ENCODE measurements at places on chromosomes 2 and 18. TPM values are rescaled to one million over a fixed set of nuclear protein-coding genes. Genes with fewer than 3 reads are reported as not detected.

DNA sequence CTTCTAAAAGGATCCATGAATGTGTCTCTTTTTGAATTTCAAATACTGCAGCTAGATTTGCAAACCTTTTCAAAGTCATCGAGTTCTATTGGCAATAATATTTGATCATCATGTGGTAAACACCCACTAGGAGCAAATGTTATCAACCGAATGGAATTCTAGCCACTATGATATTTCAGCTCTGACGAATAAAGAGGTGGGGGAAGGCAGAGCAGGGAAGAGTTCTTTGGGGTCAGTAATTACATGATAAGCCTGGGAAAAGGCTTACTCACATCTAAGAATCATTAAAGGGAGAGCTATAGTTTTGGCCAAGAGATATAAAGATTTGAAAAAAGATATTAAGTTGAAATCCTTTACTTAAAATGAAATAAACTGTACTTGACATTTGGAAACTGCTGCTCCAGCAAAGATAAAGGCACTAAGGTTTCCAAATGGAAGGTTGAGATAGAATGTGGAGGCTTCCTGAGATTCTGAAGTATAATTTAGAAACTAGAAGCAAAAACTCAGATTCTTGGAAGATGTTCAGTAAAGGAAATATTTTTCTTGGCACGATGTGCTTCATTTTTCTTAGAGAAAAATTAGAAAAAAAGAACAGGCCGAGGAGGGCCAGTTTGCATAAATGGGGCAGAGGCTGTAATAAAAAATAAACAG, 104.7 kb upstream of the ARHGAP28 start:
- no peak for DNase-seq

- DNase-seq: no peak
Observed at GRCh38 chr2:219433666-219434467, 776 bp upstream of the SPEG start.

DNA sequence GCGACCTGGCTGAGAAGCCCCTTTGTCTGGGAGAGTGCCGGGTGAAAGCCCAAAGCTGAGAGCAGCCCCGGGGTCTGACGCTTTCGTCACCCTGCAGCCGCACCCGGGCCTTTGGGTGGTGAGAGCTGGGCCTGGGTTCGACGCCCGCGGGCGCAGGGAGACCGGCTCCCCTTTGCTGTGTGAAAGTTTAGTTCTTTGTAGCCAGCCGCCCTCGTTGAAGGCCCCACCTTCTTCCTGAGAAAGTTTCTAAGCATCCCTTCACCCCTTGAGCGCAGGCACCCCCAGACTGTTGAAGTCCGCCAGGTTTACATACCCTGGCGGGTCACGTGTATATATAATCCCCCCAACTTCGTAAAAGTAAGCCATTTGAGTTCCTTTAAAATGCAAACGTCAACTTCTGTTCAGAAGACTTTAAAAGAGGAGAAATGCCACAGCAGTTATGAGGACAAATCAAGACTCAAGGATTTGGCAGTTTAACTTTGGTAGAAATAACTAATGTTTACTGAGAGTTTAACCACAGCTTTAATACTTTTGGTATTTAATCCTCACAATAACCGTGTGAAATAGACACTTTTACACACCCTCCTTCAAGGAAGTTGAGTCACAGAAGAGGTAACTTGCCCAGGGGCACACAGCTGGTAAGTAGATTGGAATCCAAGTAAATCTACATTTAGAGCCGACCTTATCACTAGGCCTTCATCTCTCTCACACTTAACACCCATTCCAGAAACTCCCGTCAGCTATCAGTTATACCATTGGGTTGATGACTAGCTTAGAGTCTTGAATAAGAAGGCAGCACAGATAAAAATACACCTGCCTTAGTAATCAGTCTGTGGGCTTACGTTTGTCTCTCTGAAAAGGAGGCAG, 1.1 kb upstream of the MBOAT2 start:
- DNase-seq: no peak

Gene RFX8
- 0.36 TPM for total RNA-seq

Gene ZNF407
- 32.0 TPM for total RNA-seq

Gene SRD5A2
- total RNA-seq: 0.18 TPM

DNA sequence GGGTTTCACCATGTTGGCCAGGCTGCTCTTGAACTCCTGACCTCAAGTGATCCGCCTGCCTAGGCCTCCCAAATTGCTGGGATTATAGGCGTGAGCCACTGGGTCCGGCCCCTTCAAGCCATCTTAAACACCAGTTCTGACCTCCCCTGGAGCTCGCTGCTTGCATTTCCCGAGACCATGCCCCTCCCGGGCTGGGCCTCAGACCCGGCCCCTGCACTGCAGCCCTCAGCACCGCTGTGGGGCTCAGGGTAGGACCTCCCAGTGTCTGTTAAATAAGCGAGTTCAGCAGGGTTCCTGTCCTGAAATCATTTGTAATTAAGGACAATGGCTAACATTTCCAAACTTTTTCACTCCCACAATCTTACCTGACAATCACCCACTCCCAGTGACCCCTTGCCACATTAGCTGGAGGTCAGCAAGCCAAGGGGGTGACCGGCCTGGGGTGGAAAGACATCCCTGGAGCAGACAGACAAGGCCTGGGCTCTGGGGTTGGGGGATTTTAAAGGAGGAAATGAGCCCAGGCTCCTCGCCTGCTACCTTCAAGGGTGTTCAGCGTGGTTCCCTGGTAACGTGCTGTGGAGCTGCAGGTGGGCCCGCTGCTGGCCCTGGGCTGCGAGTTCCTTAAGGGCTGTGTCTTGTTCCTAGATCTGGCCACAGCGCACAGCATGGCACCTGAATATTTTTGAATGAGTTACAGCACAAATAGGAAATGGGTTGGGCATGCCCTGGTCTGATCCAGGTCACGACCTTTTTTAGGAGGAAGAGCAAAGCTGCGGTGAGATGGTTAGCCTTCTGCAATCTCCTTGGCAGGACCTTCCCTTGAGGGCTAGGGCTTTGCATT, 15.1 kb downstream of the CYS1 start:
- DNase-seq: no peak

DNA sequence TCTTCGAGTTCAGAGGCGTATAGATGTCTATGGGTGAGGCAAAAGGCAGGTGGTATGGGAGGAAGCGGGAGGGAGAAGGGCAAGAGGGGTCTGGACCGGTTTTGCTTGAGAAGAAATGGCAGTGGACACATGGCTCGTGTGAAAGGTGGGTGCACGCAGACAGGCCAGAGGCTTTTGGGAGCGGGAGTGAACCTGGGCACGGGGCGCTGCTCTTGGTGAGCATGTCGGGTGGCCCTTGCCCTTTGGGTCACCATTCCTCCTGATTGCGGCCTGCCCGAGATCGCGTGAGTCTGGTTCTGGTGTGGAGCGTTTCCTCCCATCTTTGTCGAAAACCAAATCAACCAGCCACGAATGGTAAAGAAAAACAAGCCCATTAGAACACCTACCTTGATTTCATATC, 12.6 kb downstream of the LDLRAD4 start:
- DNase-seq: no peak

Gene GAD1
- 154 TPM for total RNA-seq

Gene ELAC1
- 7.8 TPM for total RNA-seq

DNA sequence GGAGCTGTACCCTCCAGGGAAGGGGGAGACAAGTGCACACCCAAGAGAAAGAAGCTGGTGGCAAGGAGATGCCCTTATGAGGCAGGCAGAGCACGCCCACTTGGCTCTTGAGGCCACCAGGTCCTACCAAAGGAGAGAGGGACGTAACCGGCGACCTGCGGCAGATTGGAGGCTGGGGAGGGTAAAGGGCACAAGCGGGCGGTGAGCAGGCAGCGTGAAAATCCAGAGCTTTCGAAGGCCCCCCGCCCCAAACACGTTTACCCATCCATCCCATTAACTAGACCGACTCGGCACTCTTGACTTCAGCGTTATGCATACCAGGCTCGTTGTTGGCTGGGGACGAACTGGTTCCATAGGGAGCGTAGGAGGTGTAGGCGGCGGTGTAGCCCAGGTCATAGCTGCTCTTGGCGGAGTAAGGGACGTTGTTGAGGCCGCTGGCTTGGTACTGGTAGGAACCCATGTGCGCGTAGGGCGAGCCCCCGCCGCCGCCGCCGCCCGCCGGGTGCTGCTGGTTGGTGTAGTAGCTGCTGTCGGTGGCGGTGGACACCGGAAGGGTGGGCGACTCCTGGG, 794 bp downstream of the DLX2 start:
- no peak for DNase-seq

DNA sequence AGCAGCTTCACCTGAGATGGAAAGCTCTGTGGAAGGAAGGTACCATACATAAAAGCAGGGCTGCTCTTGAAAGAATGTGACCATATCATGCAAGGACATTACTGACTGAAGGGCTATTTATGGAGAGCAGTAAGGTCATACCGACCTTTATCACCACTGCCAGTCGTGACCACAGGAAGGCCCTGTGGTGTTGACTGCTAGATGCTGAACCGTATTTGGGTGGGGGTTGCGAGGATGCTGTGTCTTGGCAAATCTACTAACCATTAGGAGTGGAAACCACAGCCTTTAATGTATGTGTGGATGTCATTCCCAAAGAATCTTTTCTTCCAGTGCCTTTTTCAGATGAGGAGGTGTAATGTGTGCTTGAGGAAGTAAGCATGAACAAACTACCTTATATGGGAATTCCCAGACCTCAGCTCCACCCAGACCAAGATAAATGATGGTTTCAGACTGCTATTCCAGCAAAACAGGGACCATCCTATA, 60.8 kb downstream of the LIMS1 start:
- no peak for DNase-seq

Gene POTEC
- 0.09 TPM for total RNA-seq

GRCh38 chr18:77133051-77133834, 660 bp upstream of the MBP start:
- no peak for DNase-seq

DNA sequence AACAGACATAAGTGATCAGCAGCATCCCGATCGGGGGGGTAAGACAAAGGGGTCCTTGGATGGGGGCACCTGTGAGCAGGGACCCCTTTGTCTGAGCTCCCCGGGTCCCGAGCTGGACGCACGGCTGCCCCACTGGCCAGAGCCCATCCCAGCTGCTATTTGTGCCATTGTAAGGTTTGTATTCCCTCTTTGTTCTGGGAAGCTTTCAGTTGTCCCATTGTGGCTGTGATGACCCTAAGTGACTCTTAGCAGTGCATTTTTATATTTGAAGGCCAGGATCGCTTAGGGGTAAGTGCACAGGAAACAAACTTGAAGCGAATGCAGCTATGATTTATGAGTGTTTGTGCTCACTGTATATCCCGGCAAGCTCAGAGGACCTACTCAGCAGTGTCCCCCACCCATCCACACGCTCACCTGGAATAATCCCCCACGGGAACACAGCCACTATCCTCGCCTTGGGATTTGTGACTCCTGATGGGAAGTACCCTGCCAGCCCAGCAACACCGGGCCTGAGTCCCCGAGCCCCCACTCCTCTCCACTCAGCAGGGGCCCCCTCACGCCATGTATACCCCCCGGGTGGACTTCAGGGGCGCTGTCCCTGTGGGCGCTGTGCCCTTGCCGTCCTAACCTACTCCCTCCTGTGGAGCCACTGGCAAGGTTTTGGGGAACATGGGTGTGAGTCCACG, 80.1 kb downstream of the MBP start:
- DNase-seq: no peak

DNA sequence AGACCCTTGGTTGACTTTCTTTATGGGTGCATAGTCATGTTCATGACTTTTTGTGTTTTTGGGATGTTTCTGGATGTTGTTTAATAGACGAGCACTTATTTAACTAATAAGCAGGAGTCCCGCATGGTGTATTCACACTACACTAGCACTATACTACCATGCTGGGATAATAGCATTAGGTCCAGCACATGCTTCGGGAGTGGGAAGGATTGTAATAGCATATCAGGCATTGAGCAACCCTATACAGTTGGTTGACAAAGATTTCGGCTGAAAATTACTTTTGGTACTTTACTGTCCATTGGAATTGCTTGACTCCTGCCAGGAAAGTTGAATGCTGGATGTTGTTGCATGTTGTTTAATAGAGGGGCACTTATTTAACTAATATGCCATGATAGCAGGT, 2.8 kb downstream of the SH3RF3 start:
- no peak for DNase-seq

DNA sequence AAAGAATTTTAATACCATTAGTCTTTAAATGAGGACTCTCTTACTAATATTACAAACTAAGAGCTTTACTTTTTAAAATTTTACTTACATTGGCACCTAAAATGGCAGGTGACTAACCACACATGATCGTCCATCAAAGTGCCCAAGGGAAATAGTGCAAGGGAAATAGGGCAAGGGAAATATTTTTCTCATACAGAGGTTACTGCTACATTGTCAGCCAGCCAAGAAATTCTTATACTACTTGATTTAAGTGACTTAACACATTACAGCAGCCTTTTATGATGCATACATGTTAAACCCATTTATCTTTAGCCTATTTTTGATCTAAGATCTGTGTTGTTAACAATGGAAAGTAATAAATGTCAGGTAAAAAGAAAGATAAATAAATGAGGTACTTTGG, 587.2 kb upstream of the PKDCC start:
- DNase-seq: no peak

Gene OXER1
- total RNA-seq: 0.18 TPM

DNA sequence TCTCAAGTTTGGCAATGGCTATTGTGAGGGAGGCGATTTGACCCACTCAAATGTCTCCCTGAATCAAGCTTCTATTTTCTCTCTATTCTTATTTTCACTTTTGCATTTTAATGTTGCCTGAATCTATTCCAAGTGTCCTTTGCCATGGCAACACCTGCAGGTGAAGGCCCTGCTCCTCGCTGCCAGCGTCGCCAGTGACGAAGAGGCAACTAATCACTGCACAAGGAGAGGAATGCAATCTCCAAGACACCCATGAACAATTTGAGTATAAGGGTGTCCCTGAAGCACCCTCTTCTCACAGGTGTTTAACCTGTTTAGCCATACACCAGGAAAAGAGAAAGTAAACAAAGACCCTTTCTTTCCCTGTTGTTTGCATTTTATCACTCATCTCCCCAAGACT, 165.6 kb upstream of the VRK2 start:
- no peak for DNase-seq

Gene SNORC
- 4.2 TPM for total RNA-seq

DNA sequence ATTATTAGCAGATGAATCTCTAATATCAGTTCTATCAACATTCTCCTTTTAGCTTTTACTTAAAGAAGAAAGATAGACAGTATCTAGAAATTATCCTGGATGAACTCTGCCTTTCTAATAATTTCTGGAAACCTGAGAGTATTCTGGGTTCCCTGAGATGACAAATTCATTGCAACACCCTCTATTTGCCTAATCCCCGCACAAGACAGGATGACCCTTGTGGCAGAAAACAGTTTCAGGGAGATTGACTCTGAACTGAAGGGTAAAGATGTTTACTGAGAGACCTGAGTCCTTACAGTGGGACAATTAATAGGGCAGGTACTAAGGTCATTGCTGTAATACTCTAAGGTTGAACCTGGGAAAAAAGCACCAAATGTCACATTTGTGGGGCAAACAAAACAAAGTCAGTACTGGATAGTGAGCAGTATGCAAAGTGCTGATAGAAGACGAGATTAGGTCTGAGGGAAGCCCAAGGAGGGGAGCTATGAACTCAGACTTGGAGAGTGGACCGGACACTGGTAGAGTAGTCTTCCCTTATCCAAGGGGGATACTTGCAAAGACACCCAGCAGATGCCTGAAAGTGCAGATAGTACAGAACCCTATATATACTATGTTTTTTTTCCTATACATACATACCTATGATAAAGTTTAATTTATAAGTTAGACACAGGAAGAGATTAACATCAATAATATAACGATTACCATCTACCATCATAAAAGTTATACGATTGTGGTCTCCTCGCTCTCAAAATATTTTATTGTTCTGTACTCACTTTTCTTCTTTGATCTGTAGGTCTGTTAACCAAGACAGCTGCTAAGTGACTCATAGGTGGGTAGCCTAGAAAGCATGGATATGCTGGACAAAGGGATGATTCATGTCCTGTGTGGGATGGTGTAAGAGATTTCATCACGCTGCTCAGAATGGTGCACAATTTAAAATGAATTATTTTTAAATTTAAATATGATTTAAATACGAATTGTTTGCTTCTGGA, 148.3 kb upstream of the KLHL14 start:
- DNase-seq: no peak

All from cerebellum (tissue), 4 donors.